A549 treated with DMSO at 1 μM for 4 hours (cell line): ENCODE measurements at places on chromosomes 6 and 20. TPM values are rescaled to one million over a fixed set of nuclear protein-coding genes. Genes with fewer than 3 reads are reported as not detected.

KIF6 gene
- total RNA-seq, result 0.15 to 0.33 TPM (median 0.23 TPM) in 4 of 5 replicates, not detected in the other

KCNK16 gene
- total RNA-seq, result not detected in 5 replicates

SRSF12 gene
- 0.84 to 1.6 TPM (median 1.1 TPM) in 5 replicates for total RNA-seq

PLEKHG1 gene
- 0.33 to 0.90 TPM (median 0.50 TPM) in 5 replicates for total RNA-seq

F13A1 gene
- not detected in 5 replicates for total RNA-seq
